ENCODE measurements at places on chromosomes 1 and 21. TPM values are rescaled to one million over a fixed set of nuclear protein-coding genes. Genes with fewer than 3 reads are reported as not detected.

- DNase-seq, result no peak
- H3K4me3 ChIP-seq, result no peak overlapping the region
Measured at GRCh38 chr1:95966866-95967265, 732.9 kb downstream of the RWDD3 start.

DNA sequence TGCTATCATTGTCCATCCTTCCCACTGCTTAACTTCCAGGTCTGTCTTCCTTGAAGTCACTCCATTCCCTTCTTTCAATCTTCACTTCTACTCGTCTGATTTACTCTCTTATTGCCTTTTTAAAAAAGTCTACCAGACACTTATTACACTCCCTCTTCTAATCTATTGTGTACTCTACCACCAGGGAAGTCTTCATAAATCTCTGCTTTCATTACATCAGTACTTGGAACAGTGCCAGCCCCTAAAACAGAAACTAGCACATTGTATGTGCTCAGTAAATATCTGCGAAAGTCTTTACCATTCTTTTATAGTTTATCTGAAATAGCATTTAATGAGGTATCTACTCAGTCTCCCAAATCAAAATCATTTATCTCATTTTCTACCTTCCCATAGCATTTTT, 236.4 kb downstream of the USH2A start:
- no peak for DNase-seq
- H3K36me3 ChIP-seq, result no peaks in the 10 kb centered on the region
- H3K27me3 ChIP-seq, result no peaks in the 10 kb centered on the region
- no peaks in the 10 kb centered on the region for H3K4me1 ChIP-seq

DNA sequence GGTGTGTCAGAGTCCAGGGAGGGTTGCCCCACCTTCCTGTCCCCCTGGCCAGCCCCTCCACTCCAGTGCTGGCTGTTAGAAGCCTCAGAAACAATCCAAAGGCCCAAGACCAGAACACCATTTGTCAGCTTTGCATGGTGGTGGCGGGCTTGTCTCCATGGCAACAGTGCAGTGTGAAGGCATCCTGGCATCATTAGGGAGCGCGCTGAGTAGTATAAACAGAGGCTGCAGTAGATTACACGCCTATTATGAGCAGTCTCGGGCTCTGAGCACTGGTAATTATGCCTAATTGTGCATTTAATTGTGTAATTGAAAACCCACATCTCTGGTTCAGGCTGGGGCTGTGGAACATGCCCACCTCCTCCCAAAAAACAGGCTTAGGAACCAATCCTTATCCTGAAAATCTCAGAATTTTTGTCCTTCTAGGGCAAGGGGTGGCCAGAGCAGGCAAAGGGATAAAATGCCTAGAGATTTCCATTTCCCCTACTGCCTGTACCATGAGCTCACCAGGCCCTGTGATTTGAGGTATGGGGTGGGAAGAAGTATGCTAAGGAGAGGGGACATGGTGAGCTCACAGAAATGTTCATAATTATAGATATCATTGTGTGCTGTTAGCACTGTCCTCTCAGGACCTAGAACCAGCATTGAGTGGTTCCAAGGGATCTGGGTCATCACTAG, 11.7 kb downstream of the NKAIN1 start:
- no peak overlapping the region for H3K4me3 ChIP-seq
- no peak overlapping the region for H3K27ac ChIP-seq
- no peaks in the 10 kb centered on the region for H3K27me3 ChIP-seq
- H3K36me3 ChIP-seq, result no peaks in the 10 kb centered on the region
- no peaks in the 10 kb centered on the region for H3K4me1 ChIP-seq
- no peak for DNase-seq

GRCh38 chr1:4710592-4711415, 56.4 kb downstream of the AJAP1 start:
- no peaks in the 10 kb centered on the region for H3K27me3 ChIP-seq
- no peak overlapping the region for H3K27ac ChIP-seq
- no peaks in the 10 kb centered on the region for H3K4me1 ChIP-seq
- H3K36me3 ChIP-seq, result no peaks in the 10 kb centered on the region
- no peak for DNase-seq

GRCh38 chr1:36425791-36426190, 24.5 kb downstream of the OSCP1 start:
- DNase-seq, result no peak
- H3K4me1 ChIP-seq, result no peaks in the 10 kb centered on the region
- H3K4me3 ChIP-seq, result no peak overlapping the region
- H3K36me3 ChIP-seq, result peaks cover 5% of the 10 kb centered on the region
- H3K27ac ChIP-seq, result peak overlapping the region; percentile 56

- DNase-seq, result no peak
- H3K27me3 ChIP-seq, result no peaks in the 10 kb centered on the region
- no peak overlapping the region for H3K4me3 ChIP-seq
- H3K27ac ChIP-seq, result no peak overlapping the region
- no peaks in the 10 kb centered on the region for H3K36me3 ChIP-seq
- no peaks in the 10 kb centered on the region for H3K4me1 ChIP-seq
Measured at GRCh38 chr1:220957233-220957605, 78.0 kb downstream of the HLX start.

DNA sequence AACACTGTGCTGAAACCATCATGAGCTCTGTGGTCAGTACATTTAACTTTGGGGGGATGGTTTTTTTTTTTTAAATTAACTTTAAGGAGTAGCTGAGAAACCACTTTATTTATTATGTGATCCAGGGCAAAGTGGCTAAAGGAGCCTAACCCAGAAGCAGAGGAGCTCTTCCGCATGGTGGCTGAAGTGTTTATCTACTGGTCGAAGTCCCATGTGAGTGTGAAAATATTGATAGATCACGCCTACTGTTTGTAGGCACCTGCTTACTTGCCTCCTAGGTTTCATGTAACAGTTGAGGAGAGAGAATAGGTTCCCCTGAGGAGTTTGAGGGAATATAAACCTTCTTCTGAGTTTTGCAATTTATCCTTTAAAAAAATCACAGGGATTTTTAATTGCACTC, 181.4 kb downstream of the ZP4 start:
- H3K27me3 ChIP-seq, result no peaks in the 10 kb centered on the region
- no peak overlapping the region for H3K4me3 ChIP-seq
- H3K4me1 ChIP-seq, result no peaks in the 10 kb centered on the region

Gene BTG2
- total RNA-seq, result 271 TPM

Gene TFF3
- total RNA-seq, result 108 TPM

Gene RAB25
- total RNA-seq, result not detected

Gene SPRR2E
- total RNA-seq, result not detected

Gene PALMD
- 35.3 TPM for total RNA-seq

Gene OR14K1
- total RNA-seq, result not detected

Gene LGR6
- 2.6 TPM for total RNA-seq

Gene GNG5
- total RNA-seq, result 66.6 TPM

Data from breast epithelium (tissue), 4 donors.